ENCODE measurements at places on chromosomes 5 and 9. TPM values are rescaled to one million over a fixed set of nuclear protein-coding genes. Genes with fewer than 3 reads are reported as not detected.

GRCh38 chr9:138075961-138076649 lies 198.5 kb downstream of the CACNA1B start:
- no peak for DNase-seq

C8G gene
- 2.5 TPM for total RNA-seq

DNA sequence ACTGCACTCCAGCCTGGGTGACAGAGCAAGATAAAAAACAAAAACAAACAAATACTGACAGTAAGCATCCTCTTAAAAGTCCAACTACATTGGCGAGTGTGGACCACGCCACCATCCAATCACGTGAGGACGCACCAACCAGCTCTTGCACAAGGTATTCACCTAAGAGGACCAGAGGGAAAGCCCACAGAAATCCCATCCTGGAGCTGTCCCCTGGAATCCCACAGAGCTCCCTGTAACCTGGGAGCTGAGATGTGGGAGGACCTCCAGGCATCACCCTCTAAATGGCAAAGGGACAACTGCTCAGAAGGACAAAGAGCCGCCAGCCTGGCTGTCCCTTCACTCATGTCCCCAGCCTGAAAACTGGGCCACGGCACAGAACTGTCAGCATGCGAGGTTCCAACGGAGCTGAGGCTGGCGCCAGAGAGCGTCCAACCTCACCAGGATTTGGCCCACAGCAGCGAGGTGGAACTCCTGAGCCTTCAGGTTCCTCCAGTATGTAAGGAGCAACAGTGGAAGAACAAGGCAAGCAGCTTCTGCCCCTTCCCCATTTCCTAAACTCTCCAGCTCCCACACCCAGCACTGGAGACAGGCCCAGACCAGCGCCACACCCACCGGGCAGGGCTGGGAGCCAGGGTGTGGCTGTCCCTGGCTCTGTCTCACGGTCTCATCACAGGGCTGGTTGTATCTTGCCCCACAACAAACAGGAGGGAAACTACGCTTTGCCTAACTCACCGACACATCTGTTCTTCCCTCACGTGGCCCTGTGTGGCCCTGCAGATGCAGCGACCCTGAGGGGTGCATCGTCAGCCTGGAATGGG lies 15.2 kb downstream of the IPPK start:
- peak; percentile 45 for DNase-seq

DNA sequence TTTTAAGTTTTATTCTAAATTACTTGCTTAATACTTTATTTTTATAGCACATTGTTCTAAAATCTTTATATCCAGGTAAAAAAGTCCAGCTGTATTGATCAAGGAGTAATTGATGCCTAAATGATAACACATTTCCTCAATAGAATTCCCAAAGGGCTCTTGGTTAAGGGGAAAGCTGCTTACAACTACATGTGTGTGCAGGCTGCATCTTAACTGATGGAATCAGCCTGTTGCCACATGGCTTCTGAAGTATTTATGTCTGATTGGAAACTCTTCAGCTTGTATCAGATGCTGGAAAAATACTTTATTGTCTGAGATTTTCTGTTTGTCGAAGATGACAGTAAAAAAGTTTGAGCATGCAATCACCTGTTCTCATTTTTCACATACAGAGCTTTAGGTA lies 182.6 kb downstream of the FBXL7 start:
- no peak for DNase-seq

DNA sequence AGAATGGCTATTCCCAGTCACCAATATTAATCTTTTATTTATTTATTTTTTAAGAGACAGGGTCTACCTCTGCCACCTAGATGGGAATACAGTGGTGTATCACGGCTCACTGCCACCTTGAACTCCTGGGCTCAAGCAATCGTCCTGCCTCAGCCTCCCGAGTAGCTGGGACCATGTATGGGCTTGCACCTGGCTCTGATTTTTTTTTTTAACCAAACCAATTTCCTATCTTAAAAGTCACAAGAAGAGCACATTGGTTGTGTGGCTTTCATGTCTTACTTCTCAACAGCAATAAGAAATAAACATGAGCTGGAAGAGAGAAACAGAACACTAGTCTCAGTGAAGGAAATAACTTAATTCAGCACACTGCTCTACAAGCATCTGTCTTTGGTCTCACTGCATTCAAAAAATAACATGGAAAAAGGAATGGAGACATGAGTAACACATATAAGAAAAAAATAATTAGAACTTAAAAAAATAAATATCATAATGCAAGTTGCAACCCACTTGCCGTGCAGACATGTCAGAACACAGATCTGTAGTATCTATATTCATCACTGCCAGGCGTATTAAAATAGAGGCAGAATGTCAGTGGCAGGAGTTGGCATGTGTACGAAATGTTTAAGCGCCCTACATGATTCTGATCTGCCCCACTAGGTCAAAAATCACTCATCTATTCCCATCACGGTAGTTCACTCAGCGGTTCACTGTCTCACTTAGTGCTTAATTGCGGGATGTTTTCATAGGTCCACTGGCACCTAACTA lies 66.4 kb downstream of the EFNA5 start:
- DNase-seq, result no peak

CAMK2A gene
- total RNA-seq, result not detected

GRCh38 chr5:115377468-115378217 lies 81.2 kb upstream of the CCDC112 start:
- no peak for DNase-seq

DNA sequence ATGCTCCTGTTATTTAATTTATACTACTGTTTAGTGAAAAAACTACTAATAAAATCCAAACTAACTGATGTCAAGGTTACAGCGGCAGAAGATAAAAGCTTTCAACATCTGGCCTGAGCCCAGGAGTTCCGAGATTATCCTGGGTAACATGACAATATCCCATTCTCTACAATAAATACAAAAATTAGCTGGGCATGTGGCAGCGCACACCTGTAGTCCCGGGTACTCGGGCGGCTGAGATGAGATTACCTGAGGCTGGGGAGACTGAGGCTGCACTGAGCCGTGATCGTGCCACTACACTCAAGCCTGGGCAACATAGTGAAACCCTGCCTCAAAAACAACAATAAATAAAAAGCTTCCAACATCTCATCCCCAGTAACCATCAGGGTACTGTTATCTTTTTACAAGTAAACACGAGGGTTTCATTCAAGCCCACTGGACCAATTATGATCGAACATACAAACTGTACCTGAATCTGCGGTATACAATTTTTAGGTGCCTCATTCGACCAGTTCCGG lies 1.3 kb downstream of the RPL37 start:
- no peak for DNase-seq

Data from activated naive CD4-positive, alpha-beta T cell treated with anti-CD3 and anti-CD28 coated beads, Interleukin-2, amount 50 U/mL, for 72 hours (primary cell).